ENCODE measurements at places on chromosomes 7 and 10.
A peak's percentile ranks its signal among the peaks of the same experiment; 100 is the strongest.

DNA sequence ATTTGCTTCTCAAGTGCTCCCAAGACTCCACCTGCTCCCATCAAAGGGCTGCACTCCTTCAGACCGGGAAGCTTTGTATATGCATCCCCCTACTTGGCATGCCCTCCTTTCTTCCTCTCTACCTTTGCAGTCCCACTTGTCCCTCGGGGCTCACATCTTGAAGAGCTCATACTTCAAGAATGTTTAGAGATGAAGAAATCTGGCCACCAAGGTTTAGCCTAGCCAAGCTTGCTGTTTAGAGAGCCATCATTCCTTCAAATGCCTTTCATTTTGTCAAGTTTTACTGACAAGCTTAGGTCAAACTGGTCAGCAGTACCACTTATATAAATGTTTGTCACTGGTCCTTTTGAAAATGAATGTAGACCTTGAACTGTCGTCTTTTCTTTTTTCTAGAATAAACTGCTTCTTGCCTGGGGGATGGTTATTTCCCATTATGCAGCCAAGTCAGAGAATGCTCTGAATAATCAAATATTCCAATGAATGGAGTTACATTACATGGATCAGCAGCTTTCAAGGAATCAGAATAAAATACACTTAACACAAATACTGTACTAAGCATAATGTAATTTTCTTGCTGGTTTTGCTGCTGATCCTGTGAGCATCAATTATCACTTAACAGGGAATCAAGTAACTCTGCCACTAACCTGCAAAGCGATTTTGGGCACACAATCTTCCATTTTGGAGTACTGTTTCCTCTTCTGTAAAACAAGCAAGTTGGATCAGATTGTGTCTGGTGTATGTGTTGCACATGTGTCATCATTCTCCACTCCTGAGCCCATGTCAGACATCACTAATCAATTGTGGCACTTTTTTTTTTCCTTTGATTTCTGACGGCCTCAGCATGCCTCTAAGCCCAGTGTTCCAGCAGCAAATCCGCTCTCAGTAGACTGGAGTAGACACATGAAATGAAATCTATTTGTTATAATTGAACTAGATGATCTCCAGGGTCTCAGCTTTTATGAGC is 357.9 kb downstream of the PTEN start:
- DNase-seq, result no peak

DNA sequence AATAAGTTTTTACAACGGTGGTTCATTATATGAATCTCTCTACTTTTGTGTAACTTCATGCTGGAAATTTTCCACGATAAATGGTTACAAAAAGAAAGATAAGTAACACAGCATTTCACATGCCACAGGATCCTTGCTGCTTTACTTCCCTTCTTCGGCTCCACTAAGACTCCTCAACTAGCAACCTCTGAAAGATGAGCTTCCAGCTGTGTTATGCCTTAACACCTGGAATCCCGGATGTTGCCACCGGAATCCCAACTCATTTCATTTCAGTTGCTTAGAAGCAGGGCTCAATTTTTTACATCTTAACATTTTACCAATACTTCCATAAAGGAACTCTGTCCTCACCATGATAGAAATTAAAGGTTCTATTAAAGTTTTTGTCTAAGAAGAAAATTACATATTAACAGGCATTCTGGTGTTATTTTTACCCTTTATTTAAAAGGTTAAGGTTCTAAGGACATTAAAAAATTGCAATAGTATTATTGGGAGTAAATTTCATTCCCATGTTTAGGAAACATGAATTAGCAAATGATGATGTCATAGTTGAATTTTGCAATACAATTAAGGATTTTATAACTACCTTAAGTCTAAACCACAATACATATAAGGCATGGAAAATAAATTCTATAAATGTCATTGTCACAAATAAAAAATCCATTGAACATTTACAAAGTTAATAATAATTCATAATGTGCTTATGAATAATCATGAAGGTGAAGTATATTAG is 57.1 kb upstream of the IL6 start:
- DNase-seq, result no peak

- no peak for DNase-seq
Measured at GRCh38 chr10:72134785-72135767, 46.7 kb upstream of the SPOCK2 start.

DNA sequence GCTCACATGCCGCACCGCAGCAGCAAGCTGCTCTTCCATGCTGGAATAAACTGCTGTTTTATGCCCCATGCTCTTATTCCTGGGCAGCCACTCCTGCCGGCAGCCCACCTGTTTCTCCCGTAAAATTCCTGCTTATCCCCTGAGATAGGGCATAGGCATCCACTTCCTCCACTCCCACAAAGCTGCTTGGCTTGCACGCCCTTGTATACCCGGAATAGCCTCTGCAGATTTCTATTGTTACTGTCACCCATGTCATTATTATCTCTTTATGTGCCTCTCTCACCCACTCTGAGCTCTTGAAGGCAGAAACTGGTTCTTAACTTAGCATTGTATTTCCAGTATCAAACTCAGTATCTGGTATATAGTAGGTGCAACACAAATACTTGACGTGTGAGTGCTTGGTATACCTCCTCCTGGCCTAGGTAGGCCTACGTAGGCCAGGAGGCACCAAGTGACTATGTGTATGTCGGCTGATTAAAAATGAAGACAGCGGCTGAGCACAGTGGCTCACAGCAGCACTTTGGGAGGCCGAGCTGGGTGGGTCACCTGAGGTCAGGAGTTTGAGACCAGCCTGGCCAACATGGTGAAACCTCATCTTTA is 193.4 kb downstream of the CCDC3 start:
- DNase-seq, result no peak

DNA sequence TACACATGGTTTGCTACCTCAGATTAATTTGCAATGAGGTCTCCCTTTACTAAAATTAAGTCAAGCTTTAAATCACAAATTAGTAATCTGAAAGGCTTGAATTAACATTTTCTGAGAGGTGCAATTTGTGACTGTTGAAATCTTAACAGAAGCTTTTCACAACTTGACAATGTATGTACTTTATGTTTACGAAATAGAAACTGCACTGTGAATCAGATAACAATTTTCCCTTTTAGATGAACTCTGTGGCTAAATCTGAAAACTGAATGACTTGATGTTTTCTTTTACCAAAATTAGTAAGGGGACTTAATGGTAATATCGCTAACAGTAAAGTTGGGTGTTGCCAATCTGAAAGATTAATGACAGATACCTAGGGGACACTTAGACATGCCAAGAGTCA is 197.6 kb downstream of the RAPGEF5 start:
- no peak for DNase-seq

- no peak for DNase-seq
Measured at GRCh38 chr7:100802951-100803350, 24.4 kb downstream of the EPHB4 start.

DNA sequence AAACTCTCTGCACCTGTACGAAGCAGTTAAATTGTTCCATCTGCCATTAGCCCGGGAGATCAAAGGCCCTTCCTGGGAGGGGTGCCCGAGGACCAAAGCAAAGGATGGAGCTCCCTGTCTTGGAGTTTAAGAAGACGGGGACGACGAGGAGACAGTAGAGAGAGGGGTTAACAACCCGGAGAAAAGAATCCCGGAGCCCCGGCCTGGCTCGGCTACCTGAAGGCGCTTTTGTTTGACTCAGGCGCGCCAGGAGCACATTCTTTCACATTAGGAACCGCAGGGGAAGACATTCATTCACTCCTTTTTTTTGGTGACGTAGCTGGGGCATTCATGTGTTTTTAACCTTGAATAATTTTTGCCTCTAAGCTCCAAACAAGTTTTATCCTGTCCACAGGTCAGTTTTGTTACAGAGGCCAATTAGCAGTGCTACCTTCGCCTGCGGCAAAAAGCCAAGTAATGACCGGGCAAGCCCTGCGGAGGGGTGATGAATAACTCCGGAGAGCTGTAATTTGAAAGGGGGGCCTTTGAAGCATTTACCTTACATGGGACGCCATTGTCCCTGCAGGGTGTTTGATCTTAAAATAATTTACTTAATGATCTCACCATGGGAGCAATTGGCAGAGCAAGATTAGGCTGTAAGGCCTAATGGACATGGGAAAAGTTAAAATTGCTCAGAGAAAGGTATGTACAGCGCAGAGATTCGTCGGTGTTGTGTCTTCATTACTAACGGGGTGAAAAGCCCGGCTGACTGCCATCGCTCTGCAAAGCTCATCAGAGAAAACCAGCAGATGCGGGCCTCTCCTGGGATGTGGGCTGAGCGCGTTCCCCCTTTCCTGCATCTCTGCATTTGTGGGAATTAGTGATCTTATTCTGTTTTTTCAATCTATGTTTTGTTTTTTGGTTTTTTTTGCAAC is 258.0 kb upstream of the SP4 start:
- DNase-seq, result no peak

GRCh38 chr7:141294143-141294829 is 220.4 kb downstream of the TMEM178B start:
- no peak for DNase-seq

- DNase-seq, result no peak
Measured at GRCh38 chr10:9188022-9188810, 1133.7 kb downstream of the GATA3 start.

DNA sequence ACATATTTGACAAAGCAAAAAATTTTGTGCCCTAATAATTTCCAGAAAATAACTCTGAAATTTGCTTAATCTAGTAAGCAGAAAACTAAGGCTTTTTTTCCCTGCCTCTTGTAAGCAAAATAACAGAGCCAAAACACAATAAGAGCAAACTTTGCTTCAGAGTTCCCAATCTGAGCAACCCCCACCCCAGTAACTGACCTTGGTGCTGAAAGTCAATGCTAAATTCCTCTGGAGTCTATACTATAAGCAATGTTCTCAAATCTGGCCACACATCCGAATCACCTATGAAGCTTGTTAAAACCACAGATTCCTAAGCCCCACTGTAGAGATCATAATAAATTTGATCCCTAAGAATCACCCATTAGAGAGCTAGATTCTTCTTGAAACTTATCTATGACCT is 150.5 kb downstream of the ELAPOR2 start:
- DNase-seq, result no peak

DNA sequence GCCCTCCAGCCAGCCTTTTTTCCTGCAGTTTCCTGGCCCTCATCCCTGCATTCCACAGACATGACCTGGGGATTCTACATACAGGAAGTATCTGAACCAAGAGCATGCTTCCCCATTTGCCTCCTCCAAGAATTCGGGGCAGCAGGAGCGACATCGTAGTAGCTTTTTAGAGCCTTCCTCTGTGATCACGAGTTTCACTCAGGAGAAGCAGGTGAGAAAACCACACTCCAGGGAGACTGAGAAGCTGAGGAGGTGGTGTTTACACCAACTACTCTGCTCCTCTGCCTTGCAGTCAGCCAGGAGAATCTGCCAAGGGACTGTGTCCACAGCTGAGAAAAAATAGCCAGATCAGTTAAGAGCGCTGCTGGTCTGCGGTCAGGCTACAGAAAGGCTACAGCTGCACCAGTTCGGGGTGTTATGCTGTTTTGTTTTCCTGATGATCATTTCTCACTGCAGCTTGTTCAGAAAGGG is 54.1 kb downstream of the HSPA12A start:
- DNase-seq, result peak; percentile 48

GRCh38 chr7:18590744-18591340 is 95.3 kb downstream of the HDAC9 start:
- peak; percentile 49 for DNase-seq

DNA sequence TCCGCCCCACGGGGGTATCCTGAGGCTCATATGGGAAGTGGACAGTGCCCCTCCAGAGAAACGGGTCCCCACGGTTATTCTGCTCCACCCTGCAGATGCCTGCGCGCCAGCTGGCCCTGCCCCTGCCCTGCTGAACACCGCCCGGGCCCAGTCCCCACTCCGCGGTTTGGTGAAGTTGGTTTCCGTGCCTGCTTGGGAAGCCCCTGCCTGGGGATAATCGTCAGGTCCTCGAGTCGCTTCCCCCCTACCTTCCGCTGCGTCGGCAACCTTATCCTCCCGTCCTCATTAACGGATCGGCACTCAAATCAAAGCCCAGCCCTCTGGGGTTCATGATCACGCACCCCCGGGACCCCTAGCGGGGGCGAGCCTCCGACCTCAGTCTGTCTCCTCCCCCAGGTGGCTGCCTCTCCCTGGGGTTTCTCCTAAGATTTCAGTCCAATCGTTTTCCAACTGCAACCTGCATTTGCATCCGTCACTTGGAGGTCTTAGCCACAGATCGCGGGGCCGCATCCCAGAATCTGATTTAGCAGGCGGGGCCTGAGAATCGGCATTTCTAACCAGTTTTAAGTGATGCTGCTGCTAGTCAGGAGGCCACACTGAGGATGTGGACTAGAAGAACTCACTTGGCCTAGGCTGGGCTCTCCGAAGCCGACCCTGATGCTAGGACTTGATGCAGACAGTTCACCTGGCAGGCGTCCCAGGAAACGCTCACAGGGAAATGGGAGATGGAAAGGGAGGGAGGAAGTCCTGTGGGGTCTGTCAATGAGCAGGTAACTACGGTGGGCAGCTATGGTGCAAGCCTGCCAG is 27.6 kb downstream of the WDR86 start:
- DNase-seq, result no peak

DNA sequence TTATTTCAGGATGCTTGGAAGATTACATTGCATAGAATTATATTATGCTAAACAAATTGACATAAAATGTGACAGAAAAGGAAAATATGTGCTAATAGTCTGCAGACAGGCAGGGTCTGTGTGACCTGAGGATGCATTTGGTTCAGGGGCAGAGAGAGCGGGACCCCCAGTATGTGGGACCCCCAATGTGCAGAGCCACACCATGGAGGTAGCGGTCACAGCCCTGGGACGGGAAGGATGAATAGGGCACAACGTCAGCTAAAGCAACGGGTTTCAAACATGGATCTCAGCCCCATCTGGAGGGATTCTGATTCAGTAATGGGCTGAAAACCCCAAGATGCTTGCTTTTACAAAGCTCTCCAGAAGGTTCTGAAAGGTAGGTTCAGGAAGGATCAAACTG is 251.8 kb upstream of the ADARB2 start:
- DNase-seq, result no peak

- no peak for DNase-seq
Measured at GRCh38 chr7:149794661-149795060, 21.3 kb upstream of the ZNF467 start.

GRCh38 chr7:25812086-25812850 is 339.7 kb upstream of the NFE2L3 start:
- DNase-seq, result no peak

GRCh38 chr7:83704564-83704963 is 55.6 kb upstream of the SEMA3E start:
- no peak for DNase-seq

GRCh38 chr7:81845744-81846241 is 75.9 kb upstream of the HGF start:
- DNase-seq, result no peak

GRCh38 chr7:69780379-69780778 is 182.1 kb downstream of the AUTS2 start:
- peak; percentile 48 for DNase-seq

GRCh38 chr7:98211221-98211675 is at the start of gene BHLHA15:
Gene BHLHA15, plus strand, starts transcription at chr7:98211439. Its CDS starts 871 bp downstream, at chr7:98212310.
- no peak for DNase-seq

DNA sequence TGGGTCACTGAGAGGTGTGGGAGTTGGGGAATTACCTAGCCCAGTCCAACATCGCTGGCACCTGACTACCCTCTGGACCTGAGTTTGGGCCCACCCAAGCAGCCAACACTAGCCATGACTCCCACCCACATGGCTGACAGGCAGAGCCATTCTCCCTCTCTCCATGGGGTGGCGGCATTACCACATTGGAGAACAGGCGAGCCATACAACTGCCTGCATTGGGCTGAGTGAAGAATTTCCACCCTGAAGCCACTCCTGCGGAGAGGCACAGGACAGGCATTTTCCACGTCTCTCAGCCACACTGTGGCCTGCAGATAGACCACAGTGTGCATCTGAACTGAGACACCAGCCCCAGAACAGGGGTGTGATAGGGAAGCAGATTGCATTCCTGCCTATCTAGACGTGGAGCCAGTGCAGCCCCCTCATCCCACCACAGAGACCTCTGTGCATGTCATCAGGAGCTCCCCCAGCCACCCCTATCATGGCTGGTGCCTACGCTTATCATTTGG is 58.2 kb upstream of the ANTXRL start:
- peak; percentile 67 for DNase-seq
